Urinary bladder (tissue), 4 donors: ENCODE measurements at places on chromosomes 4 and X. TPM values are rescaled to one million over a fixed set of nuclear protein-coding genes. Genes with fewer than 3 reads are reported as not detected.

- no peak for DNase-seq
These were observed 53.1 kb downstream of the TMEM156 start for GRCh38 chr4:38979081-38979480.

DNA sequence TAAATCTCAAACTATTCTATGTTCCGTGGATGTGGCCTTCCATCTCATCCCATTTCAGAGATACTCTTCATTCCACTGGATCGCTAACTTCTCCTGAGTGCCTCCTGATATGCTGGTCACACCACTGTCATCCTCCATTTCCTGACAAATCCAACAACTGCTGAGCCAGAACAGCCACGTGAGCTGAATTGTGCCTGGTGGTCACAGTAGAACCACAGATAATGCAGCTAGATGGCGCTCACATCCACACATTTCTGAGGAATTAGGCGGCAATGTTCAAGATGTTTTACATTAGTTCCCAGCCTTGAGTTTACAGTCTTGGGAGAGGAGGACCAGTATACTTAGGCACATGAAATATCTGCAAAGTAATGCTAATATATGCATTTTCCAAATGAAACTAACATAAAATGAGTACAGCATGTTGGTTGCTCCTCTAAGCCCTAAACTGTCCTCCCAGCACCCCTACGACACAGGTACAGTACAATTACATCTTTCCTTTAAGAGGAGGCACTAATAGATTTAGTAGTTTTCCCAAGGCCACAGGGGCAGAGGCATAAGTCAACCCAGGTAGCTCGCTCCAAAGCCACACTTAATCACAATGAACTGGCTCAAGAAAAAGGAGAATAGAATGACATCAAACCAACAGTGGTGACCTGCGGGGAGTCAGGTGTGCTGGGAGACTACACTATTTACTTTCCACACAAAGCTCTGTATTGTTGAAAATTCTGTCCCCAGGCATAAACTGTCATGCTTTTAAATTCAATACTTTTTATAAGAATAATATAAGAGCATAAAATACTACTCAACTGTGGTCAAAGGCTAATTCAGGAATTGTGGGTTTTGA is 134.2 kb downstream of the CHIC2 start:
- DNase-seq: peak; percentile 69

DNA sequence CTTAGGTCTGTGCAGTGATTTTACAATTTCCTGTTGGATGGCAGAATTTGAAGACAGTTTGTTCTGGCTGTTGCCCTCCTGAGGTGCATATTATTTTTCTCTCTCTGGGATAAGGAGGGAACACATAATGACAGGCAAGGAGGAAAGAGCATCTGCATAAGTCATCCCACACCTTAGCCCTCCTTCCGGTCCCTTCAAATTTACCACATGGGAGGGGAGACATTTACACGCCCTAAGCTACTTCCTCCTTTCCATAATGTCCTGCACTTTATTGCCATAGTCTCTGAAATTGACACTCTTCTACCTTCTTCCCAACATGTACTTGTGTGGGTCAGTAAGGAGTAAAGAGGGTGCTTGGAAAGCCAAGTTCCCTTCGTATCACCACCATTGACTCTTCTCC is 13.9 kb downstream of the SMPX start:
- no peak for DNase-seq

Gene CENPVL3
- not detected for polyA plus RNA-seq

GRCh38 chr4:64130907-64131306 is 278.3 kb downstream of the TECRL start:
- DNase-seq: no peak

GRCh38 chrX:3712051-3712869 is 1.2 kb downstream of the PRKX start:
- DNase-seq: no peak
